PC-9 (cell line): ENCODE measurements at places on chromosomes 4 and X.
A peak's percentile ranks its signal among the peaks of the same experiment; 100 is the strongest.

DNA sequence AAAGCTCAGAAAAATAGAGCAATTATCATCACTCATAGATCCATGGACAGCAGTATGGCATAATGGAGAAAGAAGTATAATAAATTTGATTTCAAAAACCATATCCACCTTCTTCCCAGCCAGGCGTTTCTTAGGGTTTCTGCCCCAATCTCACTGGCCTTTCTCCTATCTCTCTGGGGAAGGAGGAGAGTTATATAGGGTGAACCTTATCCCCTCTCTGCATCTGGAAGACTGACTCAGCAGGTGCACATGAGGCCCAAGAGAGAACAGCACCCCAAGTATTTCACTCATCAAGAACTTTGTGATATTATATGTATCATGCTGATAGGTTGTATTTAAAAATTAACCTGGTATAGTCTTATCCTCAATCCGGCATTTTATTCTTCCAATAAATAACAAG lies 318.8 kb upstream of the RASGEF1B start:
- no peak for DNase-seq

DNA sequence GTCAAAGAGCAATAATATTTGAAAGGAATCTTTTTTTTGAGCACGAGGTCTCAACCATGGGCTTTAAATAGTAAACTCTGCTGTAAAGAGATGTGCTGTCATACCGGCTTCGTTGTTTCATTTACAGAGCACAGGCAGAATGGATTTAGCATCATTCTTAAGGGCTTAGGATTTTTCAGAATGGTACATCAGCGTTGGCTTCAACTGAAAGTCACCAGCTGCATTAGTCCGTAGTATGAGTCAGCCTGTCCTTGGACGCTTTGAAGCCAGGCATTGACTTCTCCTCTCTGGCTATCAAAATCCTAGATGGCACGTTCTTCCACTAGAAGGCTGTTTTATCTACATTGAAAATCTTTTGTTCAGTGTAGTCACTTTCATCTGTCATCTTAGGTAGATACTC lies 23.6 kb downstream of the COX18 start:
- DNase-seq, result no peak

GRCh38 chr4:103011378-103012025 lies 8.0 kb downstream of the SLC9B1 start:
- peak; percentile 77 for DNase-seq

- no peak for DNase-seq
These were observed 22.6 kb downstream of the FGFRL1 start for GRCh38 chr4:1033840-1034551.

- no peak for DNase-seq
These were observed 100.8 kb downstream of the ANXA3 start for GRCh38 chr4:78652282-78652876.

- no peak for DNase-seq
These were observed 48.7 kb upstream of the CRMP1 start for GRCh38 chr4:5941601-5942000.

DNA sequence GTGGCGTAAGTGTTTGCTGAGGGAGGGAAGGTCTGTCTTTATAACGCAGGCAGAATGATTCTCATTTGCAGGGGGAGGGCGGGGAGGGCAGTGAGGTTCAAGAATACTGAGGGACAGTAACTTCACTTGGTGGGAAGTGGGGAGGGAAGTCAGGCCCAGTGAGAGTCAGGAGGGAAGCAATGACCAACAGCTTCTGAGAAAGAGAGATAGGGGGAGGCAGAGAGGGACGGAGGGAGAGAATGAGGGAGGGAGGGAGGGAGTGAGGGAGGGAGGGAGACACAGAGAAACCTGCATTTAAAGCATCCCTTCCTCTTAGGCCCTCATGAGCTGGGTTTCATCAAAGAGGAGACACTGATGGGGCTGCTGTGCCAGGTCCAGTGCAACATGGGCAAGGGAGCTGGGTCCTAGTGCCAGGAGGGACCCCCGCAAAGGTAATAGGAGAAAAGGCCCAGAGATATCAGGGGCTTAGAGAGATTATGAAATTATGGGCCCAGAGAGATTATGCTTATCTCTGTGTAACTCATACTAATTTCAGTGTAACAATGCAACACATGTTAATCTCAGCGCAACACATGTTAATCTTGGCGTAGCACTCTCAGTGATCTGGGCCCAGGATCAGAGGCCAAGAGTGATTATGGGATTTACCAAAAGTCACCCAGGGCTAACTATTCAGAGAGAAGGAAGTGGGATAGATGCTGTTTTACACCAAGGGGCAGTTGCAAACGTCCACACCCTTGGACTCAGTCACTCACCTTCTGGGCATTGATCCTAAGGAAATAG lies 112.1 kb downstream of the DRD5 start:
- DNase-seq, result no peak

DNA sequence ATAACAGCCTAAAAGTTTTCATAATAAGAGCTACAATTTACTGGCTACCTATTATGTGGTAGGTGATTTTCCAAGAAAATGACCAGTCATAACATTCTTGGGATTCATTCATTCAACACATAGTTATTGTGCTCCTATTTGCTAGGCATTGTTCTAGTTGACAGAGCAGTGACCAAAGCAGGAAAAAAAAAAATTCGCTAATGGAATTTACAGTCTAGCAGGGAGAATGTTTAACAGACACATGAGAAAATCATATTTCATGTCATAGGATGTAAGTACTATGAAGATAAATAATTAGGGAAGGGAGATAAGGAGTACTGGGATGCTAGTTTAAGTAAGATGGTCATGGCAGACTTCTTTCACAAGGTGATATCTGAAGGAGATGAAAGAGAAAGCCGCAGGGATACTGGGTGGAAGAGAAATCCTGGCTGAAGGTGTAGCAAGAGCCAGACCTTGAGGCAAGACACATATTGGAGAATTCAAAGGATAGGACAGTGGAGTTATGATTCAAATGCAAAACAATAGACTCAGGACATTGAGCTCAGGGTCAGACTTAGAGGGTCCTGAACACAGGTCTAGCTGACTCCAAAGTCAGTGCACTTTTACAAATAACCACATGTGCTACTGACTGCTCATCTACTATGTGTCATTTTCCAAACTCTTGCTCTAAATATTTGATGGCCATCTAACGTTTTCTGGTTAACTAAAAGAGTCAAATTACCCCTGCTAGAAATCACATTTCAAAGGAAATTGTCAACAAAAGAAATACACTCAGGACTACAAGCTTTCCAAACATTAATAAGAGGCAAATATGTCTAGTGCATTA lies 20.4 kb downstream of the SPCS3 start:
- no peak for DNase-seq

- DNase-seq, result no peak
These were observed 39.8 kb downstream of the RAB33A start for GRCh38 chrX:130211415-130212186.

DNA sequence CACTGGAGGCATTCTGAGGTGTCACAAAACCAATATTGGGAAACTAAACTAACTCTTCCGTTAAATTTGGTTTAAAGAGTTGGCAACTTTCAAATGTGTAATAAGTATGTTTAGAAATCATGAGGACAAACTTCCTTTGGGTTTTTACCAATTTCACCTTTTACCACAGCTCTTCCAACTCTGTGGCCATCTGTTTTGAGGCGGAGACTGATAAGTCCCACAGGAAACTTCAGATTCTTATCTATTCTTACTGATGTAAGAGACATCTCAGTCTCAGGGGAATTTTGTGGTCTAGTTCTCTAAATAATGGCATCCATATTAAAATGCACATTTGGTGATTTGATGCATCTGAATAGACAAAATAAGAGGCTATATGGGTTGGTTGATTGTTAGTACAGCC lies 229.2 kb upstream of the AFF2 start:
- DNase-seq, result no peak

- no peak for DNase-seq
These were observed 643.7 kb downstream of the BCOR start for GRCh38 chrX:39453889-39454621.

- DNase-seq, result no peak
These were observed 73.8 kb downstream of the VEGFC start for GRCh38 chr4:176718881-176719280.

DNA sequence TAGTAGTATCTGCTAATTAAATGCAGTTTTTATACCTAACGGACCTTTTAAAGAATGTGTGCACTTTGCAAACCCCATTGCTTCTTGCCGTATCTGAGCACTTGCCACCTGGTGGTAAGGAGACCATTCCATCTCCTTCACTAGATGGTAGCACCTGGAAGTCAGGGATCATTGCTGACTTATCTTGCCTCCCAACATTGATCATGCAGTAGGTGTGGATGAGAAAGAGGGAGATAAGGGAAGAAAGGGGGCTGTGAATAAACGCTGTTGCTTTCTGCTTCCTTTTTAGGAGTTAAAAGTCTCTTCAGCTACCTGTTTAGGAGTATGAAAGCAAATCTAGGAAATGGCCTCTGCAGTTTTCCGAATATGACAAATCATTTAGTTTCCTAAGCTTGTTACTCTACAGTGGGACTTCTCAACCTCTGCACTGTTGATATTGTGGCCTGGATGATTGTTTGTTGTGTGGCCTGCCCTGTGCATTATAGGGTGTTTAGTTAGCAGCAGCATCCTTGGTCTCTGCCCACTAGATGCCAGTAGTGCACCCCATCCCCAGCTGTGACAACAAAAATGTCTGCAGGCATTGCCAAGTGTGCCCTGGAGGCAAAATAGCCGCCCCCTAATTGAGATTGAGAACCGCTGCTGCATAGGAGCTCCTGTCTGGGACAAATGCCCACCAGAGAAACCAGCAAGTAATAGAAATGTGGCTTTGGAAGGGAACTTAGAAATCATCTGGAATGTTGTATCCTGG lies 38.8 kb downstream of the GAB1 start:
- DNase-seq, result no peak

DNA sequence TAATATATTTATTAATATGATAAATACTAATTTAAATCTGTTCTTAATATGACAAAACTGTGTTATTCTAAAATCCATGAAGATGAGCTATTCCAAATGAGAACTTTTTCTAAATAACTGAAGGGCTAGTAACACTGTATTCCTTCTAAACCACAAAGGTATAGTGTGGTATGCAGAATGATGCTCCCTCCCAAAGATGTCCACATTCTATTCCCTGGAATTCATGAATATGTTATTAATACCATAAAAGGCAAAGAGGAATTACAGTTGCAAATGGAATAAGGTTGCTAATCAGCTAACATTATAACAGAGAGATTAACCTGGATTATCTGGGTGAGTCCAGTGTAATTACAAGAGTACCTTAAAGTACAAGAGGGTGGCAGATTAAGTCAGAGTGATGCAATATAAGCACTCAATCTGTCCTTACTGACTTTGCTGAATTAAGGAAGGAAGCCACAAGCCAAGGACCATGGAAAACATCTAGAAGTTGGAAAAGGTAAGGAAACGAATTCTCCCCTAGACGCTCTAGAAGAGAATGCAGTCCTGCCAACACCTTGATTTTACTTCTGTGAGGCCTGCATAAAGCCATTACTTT lies 20.7 kb upstream of the MAB21L2 start:
- no peak for DNase-seq

GRCh38 chrX:38900719-38901118 lies 99.5 kb downstream of the MID1IP1 start:
- DNase-seq, result no peak
